Activated T-helper 2 cell treated with anti-CD3 and anti-CD28 coated beads, Interferon-gamma antibody, Interleukin-2, Interleukin-4, amounts not matched to agents 10 μg/mL and 5 μg/mL and 100 μg/mL, durations not matched to agents 14 hours and 24 hours and 36 hours (primary cell): ENCODE measurements at places on chromosomes 3 and 15.

- no peak for DNase-seq
Measured at GRCh38 chr3:165462636-165463334, 266.6 kb upstream of the SLITRK3 start.

DNA sequence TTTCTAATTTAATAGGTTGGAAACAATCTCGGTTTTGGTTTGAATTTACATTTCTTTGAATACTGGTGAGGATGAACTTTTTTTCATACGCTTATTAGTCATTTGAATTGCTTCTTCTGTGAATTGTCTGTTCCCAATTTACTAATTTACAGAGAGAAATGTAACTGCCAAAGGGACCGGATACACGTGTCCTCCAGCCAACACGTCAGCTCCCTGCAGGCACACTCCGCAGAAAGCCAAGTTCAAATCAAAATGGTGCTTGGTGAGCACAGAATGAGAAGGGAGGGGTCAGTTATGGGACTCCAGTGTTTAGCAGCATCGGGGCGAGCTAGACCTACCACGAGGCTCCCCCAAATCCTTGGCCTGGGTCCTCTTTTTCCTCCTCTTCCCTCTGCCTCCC lies 10.8 kb upstream of the TSEN2 start:
- no peak for DNase-seq

- DNase-seq = no peak
Measured at GRCh38 chr15:65949491-65949890, 80.2 kb downstream of the RAB11A start.

GRCh38 chr3:52225452-52226228 lies at the start of gene TLR9:
Gene TLR9, minus strand, starts transcription at chr3:52225645. Its CDS starts 116 bp downstream, at chr3:52225529.
- no peak for DNase-seq

GRCh38 chr3:117102426-117102825 lies 392.8 kb downstream of the TUSC7 start:
- no peak for DNase-seq

GRCh38 chr15:83837945-83838571 lies 184.1 kb downstream of the ADAMTSL3 start:
- DNase-seq = no peak

GRCh38 chr15:81809543-81809942 lies 236.3 kb downstream of the MEX3B start:
- no peak for DNase-seq

- DNase-seq = no peak
Measured at GRCh38 chr15:59406446-59406845, 31.5 kb upstream of the FAM81A start.

DNA sequence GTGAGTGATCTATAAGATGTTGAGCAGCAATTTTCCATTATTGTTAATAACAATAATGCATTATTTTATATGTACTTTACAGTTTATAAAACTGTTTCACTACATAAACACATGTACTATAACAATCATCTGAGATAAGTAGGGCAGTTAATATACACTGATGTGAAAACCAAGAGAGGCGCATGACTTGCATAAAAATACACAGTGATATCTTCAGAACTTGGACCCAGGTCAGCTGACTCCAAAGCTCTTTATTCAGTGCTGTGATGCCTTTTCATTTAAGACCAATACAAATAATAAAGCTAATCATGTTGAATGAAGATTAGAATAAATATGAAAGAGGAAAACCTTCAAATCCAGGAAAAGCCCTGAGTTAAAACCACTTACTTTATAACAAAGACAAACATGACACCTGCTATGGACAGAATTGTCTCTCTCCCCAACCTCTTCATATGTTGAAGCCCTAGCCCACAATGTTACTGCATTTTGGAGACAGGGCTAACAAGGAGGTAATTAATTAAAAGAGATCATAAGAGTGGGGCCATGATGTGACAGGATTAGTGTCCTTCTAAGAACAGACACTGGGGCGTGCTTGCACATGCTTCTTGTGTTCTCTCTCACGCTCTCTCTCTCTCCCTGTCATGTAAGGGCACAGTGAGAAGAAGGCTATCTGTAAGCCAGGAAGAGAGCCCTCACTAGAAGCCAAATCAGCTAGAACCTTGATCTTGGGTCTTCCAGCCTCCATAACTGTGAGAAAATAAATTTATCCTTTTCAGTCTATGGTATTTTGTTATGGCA lies 55.8 kb upstream of the TSPAN3 start:
- DNase-seq = no peak

- no peak for DNase-seq
Measured at GRCh38 chr15:40314723-40315276, 7.1 kb upstream of the PLCB2 start.

DNA sequence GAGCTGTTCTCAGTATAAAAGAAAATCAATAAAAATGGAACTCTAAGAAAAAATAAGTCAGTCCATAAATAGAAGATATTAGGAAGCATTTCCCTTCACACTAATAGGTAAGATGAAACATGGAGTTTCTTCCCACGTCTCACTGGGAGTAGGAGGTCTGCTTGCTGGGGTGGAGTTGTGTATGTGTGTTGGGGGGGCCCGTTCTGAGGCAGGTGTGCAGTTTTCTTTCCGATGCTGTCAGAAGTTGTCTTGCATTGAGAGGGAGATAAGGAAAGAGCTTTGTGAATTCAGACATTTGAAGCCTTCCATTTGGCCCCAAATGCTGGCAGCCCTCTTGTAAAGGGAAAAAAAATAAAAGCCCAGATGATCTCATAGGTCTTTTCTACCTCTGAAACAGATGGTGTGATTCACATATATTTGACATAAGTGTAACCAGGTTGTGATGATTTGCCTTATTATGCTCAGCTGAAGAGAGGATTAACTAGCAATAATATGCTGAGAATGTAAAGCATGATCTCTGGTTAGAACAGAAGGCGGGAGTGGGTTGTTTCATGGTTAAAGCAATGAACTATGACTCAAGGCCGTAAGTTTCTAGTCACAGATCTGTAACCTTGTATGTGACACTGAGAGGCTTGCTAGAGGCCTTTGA lies 8.8 kb downstream of the RASGRP1 start:
- no peak for DNase-seq

- no peak for DNase-seq
Measured at GRCh38 chr3:45777746-45778386, 18.5 kb downstream of the SLC6A20 start.

DNA sequence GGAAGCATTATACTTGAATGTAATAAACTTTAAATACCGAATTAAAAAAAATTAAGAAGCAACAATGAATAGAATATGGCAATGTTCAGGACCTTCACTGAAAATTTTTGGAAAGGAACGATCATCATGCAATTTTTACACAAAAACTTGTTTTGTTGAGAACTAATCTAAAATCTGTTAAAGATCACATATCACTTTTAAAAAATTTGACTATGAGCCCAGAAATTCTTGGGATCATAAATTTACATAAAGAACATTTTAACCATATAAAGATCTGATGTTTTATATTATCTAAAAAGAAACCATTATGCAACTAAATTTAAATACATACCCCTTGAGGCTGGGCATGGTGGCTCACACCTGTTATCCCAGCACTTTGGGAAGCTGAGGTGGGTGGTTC lies 76.2 kb upstream of the MELTF start:
- DNase-seq = no peak

GRCh38 chr15:31467361-31467760 lies 140.7 kb downstream of the KLF13 start:
- no peak for DNase-seq

- DNase-seq = no peak
Measured at GRCh38 chr3:161781381-161781780, 284.8 kb downstream of the OTOL1 start.

DNA sequence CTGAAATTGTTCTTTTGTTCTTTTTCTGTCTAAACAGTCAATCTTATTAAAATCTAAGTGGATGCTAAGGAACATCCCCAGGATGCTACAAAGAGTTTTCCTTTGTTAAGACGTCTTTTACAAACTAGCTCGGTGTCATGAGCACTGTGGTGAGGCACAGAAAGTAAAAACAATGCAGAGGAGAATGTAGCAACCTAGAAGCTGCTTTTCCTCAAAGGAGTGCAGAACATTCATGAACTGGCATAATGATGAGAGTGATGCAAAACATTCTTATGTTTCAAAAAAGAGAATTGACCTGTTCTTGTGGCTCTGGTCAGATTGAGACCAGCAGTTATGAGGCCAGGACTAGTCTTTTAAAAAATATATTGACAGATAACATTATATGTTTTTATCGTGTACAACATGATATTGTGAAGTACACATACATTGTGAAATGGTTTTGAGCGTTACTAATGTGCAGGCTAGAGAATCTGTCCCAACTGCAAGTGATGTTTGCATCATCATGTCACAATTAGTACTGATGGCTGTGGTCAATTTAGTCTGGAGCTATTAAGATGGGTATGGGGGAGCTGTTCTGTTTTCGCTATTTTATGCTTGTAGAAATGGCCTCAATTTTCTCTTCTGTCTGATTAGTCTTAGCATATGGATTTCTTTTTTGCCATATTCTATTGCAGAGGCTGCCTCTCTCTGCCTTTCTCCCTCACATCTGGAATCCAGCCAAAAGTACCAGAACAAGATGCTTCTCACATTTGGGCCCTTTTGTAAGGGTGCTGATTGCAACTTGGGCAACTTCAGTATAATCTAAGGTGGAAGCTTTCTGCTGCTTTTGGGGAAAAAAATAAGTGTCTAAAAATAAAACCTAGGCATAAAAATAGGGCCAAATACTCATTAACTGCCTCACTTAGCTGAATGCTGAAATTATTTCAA lies 50.2 kb downstream of the HHLA2 start:
- no peak for DNase-seq

DNA sequence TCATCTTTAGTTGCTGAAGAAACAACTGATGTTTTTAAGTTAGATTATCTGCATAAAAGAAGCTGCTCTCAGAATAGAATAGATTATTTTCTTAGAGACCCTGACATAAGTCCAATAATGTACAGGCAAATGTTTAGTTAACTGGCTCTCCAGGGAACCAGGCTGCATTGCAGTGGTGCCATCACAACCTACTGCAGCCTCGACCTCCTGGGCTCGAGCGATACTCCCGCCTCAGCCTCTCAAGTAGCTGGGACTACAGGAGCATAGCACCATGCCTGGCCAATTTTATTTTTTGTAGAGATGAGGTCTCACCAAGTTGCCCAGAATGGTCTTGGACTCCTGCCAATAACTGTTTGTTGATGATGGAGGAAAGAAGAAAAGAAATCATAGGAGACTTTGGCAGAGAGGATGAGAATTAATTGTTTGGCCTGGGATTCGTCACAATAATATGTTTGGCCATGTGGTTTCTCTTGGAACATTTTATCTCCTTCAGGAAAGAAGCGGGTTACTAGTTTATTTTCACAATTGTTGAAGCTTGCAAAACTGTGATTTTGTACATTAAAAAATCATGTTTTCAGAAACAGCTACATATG lies 429.2 kb downstream of the CADM2 start:
- DNase-seq = no peak

DNA sequence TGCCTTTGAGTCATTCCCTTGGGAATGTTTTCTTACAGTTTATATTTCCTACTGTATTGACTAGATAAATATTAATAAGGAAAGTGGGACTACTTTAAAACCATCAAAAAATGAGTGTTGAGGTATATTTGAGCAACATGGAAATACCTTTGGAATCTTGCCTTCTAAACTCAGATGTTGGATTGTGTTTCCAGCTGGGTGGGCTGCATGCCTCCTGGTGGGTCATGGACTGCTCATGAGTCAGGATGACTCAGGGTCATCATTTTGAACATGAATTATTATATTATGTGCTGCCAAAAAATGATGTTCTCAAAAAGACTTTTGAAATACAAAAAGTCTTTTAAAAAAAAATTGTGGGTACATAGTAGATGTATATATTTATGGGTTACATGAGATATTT lies 41.1 kb upstream of the APH1B start:
- no peak for DNase-seq

GRCh38 chr3:111915905-111916304 lies 56.8 kb downstream of the PHLDB2 start:
- no peak for DNase-seq

- DNase-seq = no peak
Measured at GRCh38 chr15:74240002-74240568, 4.0 kb downstream of the CCDC33 start.

DNA sequence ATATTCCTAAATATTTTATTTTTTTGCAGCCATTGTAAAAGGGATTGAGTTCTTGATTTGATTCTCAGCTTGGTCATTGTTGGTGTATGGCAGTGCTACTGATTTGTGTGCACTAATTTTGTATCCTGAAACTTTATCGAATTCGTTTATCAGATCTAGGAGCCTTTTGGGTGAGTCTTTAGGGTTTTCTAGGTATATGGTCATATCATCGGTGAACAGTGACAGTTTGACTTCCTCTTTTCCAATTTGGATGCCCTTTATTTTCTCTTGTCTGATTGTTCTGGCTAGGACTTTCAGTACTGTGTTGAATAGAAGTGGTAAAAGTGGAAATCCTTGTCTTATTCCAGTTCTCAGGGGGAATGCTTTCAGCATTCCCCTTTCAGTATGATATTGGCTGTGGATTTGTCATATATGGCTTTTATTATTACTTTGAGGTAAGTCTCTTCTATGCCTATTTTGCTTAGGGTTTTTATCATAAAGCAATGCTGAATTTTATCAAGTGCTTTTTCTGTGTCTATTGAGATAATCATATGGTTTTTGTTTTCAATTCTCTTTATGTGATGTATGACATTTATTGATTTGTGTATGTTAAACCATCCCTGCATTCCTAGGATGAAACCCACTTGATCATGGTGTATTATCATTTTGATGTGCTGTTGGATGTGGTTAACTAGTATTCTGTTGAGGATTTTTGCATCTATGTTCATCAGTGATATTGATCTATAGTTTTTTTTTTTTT lies 11.4 kb upstream of the SLC9A9 start:
- DNase-seq = no peak

- no peak for DNase-seq
Measured at GRCh38 chr15:89521605-89522004, 25.2 kb upstream of the RHCG start.

GRCh38 chr15:68375716-68376220 lies 56.2 kb downstream of the ITGA11 start:
- DNase-seq = no peak

DNA sequence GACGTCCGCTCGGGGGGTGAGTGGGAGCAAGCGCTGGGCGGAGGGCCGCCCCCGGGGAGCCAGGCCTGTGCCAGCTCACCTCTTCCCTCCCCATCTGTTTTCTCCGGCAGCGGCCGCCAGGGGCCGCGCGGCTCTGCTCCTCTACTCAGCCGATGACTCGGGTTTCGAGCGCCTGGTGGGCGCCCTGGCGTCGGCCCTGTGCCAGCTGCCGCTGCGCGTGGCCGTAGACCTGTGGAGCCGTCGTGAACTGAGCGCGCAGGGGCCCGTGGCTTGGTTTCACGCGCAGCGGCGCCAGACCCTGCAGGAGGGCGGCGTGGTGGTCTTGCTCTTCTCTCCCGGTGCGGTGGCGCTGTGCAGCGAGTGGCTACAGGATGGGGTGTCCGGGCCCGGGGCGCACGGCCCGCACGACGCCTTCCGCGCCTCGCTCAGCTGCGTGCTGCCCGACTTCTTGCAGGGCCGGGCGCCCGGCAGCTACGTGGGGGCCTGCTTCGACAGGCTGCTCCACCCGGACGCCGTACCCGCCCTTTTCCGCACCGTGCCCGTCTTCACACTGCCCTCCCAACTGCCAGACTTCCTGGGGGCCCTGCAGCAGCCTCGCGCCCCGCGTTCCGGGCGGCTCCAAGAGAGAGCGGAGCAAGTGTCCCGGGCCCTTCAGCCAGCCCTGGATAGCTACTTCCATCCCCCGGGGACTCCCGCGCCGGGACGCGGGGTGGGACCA lies 632 bp upstream of the CRELD1 start:
- DNase-seq = peak; percentile 79
